ENCODE measurements at places on chromosomes 16 and 17.

GRCh38 chr16:86773354-86773715 lies 195.0 kb downstream of the FOXL1 start:
- DNase-seq, result no peak

DNA sequence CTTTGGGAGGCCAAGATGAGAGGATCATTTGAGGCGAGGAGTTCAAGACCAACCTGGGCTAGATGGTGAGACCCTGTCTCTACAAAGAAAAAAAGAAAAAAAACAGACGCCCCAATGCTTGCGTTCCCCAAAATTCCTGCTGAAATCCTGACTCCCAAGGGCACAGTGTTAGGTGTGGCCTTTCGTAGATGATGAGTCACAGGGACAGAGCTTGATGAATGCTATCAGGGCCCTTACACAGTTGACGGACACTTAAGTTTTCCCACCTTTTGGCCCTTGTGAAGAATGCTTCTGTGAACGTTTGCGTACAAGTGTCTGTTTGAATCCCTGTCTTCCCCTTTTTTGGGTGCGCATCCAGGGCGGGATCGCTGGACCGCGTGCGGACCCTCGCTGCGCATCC lies 16.5 kb upstream of the ZNF750 start:
- no peak for DNase-seq

GRCh38 chr17:77382356-77382911 lies 241.7 kb downstream of the SEC14L1 start:
- no peak for DNase-seq

GRCh38 chr16:4591706-4592470 lies 22.8 kb downstream of the UBALD1 start:
- peak; percentile 17 for DNase-seq

- DNase-seq, result no peak
Measured at GRCh38 chr16:73420676-73421075, 372.7 kb upstream of the ZFHX3 start.

DNA sequence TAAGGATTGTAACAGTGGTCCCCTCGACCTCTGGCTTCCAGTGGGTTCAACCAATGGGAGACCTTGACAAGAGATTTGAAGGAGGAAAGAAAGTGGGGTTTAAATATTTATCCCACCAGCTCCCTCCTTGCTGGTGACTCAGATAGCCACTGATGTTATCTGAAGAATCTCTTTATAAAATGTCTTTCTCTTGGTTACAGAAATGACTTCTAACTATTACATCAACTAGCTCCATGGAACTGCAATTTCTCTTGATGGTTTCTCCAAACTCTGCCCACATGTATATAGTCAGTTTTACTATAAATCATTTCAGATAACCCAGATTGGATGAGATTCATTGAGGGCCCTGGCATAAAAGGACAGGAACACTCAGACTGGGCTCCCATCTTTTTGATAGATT lies 920.2 kb upstream of the SOX9 start:
- DNase-seq, result no peak

DNA sequence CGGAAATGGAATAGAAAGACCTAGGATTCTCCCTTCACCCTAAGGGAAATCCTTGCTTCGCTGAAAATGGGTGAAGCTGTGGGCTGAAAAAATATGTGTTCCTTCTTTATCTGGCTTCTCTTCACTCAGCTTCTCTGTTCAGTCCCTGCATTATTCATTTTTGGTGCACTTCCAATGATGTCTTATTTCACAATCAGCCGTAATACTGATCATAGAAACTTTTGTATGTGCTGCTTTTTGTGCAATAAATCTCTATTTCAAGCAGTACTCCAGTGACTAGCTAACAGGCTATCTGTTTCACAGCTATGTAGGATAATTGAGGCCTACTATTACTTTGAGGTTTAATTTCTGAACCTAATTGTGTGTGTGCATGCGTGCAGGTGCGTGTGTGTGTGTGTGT lies 144.6 kb downstream of the FOXL1 start:
- DNase-seq, result no peak

DNA sequence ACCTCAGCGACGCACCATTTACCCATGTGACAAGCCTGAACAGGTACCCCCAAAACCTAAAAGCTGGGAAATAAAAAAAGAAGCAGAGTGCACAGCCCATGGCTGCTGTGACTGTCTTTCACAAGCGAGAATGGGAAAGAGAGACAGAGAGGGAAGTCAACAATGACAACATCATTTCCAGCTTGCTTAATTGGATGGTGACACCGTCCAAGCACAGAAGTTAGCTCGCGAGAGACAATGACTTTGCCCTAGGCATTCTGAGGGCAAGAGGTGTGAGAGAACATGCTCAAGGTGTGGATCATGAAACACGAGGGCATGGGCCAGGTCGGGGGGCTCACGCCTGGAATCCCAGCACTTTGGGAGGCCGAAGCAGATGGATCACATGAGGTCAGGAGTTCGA lies 19.3 kb upstream of the NSMCE1 start:
- no peak for DNase-seq

GRCh38 chr17:36193216-36193775 lies 3.3 kb downstream of the CCL3L1 start:
- DNase-seq, result no peak

DNA sequence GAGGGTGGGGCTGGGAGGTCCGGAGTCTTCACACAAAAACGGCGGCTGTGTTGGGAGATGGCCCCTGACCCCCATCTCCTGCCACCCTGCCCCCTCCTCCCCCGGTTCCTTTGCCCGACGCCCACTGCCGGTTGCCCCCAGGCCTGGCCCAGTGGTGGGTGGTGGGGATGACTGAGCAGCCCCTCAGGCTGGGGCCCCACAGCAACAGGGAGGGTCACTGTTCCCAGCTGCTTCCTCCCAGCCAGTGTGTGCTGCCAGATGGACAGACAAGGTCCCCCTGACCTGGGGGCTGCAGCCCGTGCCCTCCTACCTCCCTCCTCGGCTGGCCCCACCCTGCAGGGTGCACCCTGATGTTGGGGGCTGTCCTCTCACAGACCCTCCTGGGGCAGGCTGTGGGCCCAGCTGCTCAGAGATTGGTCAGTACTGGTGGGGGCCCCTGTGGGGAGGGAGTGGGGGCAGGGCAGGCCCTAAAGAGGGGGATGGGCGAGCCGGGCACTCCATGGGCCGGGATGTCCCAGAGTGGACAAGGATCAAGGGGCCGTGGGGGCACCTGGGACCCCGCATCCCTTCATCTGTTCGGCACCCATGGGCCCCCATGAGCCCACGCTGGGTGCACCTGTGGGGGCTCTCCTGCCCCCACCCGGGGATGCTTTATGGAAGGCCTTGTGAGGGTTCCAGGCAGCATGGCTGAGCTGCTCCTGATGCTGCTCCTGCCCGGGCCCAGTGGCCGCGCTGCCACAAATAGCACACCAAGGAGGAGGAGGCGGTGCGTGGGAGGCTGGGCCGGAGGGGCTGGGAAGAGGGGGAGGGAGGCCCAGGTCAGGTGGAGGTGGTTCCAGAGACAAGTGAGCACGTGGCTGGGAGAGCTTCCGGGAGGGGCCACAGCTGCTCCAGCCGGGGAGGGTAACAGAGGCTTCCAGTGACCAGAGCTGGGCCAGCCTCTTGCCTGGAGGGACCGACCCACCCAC lies 5.1 kb downstream of the C1QTNF8 start:
- DNase-seq, result no peak

DNA sequence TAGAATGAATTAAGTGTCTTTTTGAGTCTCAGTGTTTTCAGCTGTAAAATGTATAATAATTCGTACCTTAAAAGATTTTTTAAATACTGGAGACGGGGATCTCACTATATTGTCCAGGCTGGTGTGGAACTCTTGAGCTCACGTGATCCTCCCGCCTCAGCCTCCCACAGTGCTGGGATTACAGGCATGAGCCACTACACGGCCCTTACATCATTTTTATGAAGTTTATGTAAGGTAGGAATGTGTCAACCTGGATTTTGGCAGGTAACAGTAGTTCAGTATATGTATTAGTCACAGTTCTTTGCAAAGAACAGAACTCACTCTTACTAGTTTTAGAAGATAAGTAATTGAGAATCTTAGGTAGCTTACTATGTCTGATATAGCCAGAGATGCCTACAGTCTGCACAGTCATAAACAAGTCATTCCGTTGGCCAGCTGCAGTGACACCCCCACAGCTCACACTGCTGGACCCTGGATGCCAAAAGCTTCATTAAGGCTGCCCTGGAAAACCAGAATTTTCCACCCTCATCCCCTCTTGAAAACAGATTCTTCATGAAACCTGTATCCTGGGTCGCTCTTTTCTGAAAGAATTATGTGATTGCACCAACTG lies 583 bp upstream of the COX6A2 start:
- no peak for DNase-seq

DNA sequence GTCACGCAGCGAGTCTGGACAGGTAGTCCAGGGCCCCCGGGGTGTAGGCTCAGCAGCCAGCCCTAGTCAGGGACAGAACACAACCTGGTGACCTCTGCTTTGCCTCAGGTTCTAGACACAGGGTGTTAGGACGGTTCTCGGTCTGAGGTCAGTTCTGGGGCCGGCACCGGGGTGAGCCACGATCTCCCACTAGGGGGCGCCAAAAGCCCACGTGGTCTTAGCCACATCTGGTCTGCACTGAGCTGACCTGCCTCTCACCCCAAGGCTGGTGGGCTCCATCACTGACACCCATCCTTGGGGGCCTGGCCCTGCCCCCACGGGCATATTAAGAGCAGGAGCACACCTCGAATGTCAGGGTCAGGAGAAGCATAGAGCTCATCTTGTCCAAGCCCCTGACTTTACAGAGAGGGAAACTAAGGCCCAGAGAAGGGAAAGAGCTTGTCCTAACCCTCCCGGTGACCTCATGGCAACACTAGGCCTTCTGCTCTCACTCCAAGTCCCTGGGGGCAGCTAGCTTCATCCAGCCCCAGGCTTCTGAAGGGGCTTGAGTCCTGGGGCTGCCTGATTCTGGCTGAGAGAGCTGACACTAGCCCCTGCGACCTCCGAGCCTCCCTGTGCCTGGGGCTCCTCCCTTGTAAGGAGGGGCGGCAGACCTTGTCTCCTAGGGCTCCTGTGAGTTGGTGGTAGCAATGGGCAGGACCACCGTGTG lies 9.0 kb downstream of the SLC5A10 start:
- DNase-seq, result peak; percentile 88

DNA sequence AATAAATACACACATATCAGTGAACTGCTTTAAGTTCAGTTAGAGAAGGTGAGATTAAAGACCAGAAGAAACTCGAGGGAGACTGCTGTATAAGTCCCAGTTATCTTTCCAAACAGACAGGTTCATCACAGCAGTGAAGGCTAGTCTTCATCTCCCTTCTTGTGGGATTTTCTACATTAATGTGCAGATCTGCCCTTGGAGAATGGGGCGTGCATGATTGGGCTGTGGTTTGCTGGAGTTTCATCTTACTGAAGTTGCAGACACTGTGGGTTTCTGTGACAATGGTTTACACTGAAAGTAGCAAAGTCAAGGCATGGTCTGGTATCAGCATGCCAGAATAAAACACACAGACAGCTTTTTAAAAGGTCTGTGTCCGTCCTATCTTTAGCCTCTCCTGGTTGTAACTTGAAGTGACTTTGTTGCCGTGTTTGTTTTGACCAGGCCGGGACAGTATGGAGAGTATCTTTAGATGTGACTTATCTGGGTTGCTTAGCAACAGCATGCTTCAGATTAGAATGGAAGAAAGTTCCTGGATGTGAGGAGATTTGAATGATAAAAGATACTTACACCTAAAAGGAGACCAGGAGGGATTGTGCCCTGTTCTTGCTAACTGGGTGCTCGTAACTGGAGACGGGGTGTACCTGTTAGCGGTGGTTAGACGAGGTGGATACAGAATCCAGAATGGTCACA lies 16.1 kb downstream of the NAA60 start:
- DNase-seq, result no peak

DNA sequence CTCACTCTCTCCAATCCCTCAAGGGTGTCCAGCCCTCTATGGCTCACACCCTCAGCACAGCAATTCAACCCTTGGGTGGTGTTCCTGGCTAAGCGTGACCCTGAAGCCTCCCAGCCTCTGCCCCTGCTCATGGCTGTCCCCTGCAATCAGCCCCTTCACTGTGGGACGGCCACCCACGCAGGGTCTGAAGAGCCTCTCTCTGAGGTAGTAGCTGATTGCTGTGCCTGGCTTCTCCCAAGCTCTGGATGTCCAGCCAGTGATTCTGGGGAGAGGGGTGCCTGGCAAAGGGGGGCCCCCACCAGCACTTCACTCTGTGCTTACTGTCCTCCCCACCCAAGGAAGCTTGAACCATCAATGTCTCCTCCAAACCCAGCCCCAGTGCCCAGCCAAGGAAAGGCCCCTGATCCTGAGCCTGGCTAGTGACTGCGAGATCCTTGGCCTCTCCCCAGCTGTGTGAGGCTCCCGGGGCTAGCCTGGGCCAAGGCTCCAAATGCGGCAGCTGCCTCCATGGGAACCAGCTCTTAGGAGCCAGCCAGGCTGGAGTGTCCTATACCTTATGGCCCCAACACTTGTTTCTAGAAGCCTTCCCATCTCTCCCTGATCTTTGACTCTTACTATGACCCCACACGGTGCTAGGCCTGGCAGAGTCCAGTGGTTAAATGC lies 9.9 kb downstream of the MTSS2 start:
- no peak for DNase-seq

GRCh38 chr17:28675490-28675889 lies 13.5 kb downstream of the SUPT6H start:
- no peak for DNase-seq

DNA sequence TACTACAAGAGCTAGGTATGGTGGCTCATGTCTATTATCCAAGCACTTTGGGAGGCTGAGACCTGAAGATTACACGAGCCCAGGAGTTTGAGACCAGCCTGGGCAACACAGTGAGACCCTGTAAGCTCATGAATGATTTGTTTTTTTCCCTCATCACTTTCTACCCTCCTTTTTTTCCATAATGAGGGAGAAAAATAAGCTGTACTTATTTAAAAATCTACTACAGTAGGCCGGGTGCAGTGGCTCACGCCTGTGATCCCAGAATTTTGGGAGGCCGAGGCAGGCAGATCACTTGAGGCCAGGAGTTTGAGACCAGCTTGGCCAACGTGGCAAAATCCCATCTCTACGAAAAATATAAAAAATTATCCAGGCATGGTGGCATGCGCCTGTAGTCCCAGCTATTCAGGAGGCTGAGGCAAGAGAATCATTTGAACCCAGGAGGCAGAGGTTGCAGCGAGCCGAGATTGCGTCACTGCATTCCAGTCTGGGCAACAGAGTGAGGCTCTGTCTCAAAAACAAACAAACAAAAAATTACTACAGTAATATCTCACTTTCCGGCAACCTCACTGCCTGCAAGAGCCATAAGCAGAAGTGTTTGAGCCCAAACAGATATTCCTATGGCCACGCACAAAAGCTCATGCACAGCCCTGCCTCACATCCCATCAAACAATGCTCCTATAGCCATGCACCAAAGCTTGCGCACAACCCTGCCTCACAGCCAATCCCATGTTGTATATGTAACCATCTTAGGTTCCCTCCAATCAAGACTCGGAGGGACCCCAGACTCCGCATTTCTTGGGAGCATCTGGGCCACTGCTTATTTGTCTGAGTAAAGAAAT lies 37.4 kb downstream of the TK2 start:
- DNase-seq, result no peak

- no peak for DNase-seq
Measured at GRCh38 chr17:67137860-67138259, 93.5 kb downstream of the CACNG1 start.
